Head of caudate nucleus (tissue), 42 donors: ENCODE measurements at places on chromosomes 4 and X.
A peak's percentile ranks its signal among the peaks of the same experiment; 100 is the strongest.

DNA sequence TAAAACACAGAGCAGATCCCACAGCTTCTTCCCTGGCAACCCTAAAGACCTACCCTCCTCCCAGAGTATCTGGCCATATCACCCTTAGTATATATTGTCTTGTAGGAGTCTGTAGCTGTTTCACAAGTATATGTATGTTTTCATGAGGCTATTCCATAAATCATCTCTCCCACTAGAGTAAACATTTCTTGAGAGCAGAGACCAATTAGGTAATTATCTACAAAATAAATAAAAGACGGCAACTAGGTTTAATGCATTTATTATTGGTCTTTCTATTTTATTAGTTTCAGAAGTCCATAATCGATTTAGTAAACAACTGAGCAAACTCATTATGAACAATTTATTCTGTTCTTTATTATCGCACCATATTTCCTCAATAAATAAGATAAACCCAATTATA lies 7.0 kb downstream of the ACOT9 start:
- no peak for DNase-seq

DNA sequence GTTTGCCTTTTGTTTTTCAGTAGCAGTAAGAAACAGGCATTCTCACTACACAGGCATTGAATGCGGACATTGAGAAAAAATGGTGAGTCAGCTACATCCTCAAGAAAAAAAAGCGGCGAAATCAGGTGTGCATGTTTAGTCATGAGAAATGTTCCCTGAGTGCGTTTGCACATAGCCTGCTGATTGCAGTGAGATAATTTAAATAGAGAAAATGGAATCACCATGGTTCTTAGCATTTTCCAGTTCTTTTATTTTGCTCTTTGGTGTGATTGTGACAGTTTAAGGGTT lies 54.1 kb upstream of the CLDN34 start:
- no peak for DNase-seq

DNA sequence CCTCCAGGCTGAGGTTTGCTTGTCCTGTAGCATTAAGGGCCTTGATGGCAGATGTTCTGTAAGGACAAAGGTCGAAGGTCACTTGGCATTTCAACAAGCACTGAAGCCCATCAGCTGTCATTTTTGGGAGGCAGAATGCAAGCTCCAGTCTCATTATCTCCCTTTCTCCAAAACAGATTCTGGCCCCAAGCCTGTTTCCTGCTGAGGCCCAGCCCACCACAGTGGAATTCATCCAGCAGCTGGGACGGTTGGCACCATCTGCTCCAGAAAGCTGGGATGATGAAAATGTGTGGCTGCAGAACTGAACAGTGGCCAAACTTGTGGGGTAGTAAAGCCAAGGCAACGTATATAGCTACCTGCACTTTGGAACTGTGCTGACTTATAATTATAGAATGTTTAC lies 17.7 kb upstream of the PPEF2 start:
- DNase-seq, result no peak

DNA sequence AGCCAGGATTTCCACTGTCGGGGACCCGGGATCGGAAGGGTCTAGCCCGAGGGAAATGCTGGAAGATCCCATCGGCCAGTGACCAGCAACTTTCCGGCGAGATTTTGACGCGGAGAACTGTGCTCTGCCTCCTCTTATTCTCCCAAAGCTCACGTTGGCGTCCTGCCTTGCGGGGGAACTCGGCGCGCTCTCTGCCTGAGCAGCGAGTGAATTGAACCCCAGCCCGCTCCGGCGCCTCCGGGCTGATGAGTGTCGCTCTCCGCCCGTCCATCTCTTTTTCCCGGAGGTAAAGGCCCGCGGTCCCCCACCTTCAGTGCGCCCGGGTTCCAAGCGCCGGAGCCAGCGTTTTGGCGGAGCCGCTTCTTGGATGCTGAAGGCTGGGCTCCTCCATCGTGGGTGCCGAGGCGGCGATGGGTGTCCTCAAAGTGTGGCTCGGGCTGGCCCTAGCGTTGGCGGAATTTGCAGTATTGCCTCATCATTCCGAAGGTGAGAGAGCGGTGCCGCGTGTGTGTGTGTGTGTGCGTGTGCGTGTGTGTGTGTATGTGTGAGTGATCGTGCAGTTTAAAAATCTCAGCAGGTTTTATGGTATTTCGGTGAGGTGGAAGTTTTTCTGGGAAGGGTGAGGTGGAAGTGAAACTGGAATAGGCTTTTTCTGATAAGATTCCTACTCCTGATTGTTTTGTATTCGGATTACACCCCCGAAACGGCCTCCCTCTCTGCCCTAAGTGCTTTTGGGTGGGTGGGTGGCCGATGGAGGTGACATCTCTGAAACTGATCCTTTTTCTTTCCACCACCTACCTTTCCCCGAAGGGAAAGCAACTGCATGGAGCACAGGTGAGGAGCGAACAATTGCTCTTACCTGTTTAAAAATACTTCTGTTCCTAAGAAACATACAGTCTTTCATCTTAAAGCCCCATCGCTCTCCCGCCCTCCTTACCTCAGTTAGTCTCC lies 752 bp downstream of the FRAS1 start:
- DNase-seq, result peak; percentile 63

DNA sequence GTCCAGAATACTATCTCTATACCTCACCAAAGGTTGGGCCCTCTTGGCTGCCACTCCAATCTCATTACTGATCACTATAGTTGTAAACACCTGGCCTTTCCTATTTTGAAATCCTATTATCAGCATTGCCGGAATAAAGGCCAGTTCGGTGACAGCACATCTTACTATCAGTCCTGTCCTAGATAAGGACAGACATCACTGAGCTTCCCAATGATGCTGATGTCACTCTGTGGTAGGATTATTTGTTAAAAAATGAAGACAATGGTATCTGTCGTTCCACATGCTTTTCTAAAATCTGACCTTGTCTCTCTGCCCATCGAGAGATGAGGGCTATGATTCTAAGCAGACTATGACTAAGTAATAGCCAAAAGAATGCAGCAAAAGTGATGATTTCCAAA lies 260.4 kb downstream of the PDGFC start:
- no peak for DNase-seq

- DNase-seq, result no peak
Observed at GRCh38 chr4:56627985-56628384, 53.1 kb downstream of the HOPX start.

- DNase-seq, result no peak
Observed at GRCh38 chr4:56874923-56875322, 32.8 kb upstream of the REST start.

DNA sequence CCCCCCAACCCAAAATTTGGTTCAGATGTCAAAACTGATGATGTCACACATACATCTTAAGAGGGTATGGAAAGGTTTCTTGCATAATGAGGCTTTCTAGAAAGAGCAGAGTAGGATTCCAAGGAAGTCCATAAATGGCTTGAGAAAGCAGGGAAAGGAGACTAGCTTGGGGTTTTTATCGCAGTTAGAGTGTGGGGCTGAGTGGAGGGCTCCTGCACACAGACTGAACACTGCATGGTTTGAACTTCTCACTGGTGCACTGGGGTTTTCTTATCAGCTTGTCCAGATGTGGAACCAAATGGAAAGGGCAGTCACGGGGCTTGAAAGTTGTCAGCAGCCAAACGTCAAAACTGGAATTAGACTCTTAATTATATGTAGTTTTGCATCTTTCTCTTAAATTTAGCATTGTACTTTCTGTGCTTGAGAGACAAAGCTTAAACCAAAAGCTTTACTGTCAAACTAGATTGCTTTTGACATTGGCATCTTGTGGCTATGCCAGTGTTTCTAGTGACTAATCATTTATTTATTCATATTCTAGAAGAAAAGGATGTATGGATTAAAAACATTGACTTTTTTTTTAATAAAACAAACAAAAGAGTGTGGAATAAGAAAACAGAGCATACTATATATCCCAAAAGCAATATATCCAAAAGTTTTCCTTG lies 78.3 kb upstream of the STIM2 start:
- DNase-seq, result no peak

DNA sequence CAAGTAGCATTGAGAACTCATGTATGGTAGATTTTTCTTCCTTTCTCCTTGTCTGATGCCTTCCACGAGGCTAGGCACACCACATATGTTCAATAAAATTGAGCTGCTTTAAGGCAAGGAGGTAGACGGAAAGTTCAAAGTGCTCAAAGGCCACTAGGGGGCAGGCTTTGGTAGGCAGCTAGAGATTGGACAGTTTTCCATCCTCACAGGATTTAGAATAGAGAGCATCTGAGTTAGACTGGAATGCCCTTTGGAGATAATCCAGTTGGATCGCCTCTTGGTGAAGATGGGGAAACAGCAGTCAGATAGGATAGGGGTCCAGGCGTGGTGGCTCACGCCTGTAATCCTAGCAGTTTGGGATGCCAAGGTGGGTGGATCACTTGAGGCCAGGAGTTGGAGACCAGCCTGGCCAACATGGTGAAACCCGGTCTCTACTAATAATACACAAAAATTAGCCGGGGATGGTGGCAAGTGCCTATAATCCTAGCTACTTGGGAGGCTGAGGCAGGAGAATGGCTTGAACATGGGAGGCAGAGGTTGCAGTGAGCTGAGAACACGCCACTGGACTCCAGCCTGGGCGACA lies 30.4 kb downstream of the ELF4 start:
- peak; percentile 72 for DNase-seq

DNA sequence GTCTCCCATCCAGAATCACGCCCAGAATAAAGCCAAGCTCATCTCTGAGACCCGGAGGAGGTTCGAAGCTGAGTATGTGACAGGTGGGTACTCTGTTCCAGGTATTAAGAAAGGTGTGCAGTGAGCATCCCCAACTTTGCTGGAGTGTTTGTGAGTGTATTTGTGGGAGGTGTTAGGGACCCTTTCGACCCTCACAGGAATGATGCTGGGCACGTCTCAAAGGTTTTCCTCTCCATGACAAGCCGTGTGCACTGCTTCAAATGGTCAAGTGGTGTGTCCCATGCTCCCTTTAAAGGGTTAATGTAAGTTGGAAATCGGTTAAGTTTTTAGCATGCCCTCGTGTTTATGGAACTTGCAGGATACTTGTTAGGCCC lies 442 bp downstream of the MOSPD2 start:
- no peak for DNase-seq

DNA sequence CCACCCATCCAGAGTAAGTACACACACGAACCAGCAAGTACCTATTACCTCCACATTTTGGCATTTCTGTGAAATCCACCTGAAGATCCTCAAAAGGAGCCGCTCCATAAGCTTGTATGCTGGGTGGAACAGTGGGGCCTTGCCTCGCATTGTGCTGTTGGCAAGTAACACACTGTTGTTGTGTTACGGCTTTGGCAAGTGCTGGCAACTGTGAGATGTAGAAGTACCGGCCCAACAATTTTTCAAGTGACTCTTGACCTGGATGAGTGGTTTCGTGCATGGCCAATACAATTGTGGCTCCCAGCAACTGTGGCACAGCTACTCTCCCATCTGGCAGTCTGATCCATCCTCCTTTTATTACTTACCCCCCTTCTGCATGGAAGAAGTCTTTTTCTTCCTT lies 128.7 kb downstream of the CCNB3 start:
- no peak for DNase-seq

- DNase-seq, result no peak
Observed at GRCh38 chrX:9195199-9195880, 161.4 kb upstream of the FAM9B start.

DNA sequence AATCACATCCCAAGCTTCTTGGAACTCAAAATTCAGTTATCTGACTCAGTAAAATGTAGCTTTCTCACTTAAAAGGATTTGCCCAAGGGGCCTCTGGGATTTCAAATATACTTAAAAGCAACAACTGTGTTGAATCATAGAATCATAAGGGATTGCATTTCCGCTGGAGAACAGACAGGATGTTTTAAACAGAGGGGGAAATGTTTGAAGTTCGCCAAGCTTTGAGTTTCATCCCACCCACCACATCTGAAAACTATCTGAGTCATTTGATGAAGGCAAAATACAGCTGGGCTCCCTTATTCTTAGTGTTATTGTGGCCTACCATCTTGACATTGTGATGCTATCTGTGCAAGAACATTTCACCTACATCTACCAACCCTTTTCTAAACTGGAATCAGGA lies 73.5 kb downstream of the PPP1R2C start:
- no peak for DNase-seq

DNA sequence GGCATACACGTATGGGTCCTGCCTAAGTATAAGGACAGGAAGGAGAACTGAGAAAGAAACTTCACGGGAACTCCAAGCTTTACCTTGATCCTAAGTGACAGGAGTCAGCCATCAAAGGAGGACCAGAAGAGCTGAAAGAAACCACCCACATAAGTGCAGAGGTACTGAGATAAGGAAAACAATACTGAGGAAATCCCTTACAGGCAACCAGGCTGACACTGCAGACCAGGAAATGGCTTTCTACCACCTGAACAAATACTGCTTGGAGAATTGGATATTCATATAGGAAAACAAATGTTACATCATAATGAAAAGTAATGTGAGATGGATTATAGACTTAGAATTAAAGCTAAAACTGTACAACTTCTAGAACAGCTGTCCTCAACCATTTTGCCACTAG lies 127.0 kb downstream of the IL15 start:
- no peak for DNase-seq

DNA sequence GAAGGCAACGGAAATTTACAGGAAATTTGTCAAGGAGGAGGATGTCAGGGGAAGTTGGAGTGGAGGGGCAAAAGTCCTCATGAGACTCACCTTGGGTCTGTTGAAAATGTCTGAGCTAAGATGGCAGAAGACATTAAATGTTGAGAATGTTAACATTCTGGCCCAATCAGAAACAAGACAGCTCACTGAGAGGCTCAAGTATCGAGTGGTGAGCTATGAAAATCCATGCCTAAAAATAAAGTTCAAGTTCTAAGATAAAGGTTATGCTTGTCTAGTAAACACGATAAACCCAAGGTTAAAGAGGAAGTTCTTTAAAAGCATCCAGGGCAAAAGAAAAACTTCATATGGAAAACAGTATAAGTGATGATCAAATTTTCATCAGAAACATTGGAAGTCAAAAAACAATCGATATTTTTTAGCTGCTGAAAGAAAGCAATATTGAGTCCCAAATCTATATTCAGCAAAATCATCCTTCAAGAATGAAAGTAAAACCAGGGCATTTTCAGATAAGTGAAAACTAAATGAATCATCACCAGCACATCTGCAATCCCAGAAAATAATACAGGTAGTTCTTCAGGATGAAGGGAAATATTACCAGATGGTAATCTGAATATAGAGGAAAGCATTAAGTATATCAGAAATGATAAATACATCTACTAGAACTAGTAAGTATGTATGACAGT lies 462.4 kb downstream of the TLL1 start:
- DNase-seq, result no peak

GRCh38 chrX:338836-339400 lies 20.3 kb upstream of the GTPBP6 start:
- DNase-seq, result no peak

DNA sequence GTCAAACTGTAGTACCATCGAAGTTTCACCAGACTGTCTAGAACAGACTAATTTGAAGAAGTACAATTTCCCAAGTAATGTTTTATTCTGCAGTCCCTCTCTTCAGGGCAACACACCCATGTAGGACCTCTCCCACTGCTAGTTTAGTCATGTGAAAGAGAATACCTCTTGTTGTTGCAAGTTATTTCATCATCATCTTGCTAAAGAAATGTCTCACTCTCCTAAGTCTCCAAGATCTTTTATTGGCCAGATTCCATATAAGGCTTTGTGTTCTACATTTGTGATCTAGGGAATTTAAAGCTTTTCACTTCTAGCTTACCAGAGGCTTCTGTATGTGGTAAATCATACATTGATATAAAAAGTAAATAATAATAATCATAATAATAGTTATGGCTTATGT lies 745.3 kb upstream of the MAGEB2 start:
- no peak for DNase-seq
